H1 (cell line): ENCODE measurements at places on chromosomes 6 and 20. TPM values are rescaled to one million over a fixed set of nuclear protein-coding genes. Genes with fewer than 3 reads are reported as not detected.

Gene OXT
- not detected in 2 replicates for polyA plus RNA-seq

Gene MYLIP
- polyA plus RNA-seq: 20.8 and 21.1 TPM in 2 replicates

Gene HLA-DPA1
- 8.4 and 13.1 TPM in 2 replicates for polyA plus RNA-seq

Gene C20orf204
- 0.39 and 0.96 TPM in 2 replicates for polyA plus RNA-seq

Gene E2F1
- 33.4 and 56.3 TPM in 2 replicates for polyA plus RNA-seq

Gene TMEM217
- polyA plus RNA-seq: 0.27 and 1.1 TPM in 2 replicates

Gene AVP
- polyA plus RNA-seq: 0.18 and 0.42 TPM in 2 replicates

Gene EDN1
- 0.23 and 0.25 TPM in 2 replicates for polyA plus RNA-seq

Gene PRICKLE4
- 0.32 and 0.38 TPM in 2 replicates for polyA plus RNA-seq

Gene DPM1
- 21.6 and 42.3 TPM in 2 replicates for polyA plus RNA-seq

Gene SASH1
- 6.0 and 6.9 TPM in 2 replicates for polyA plus RNA-seq

Gene RIMS4
- 13.3 and 18.9 TPM in 2 replicates for polyA plus RNA-seq

Gene AIF1
- 3.7 and 6.3 TPM in 2 replicates for polyA plus RNA-seq

Gene ACTL10
- 0.20 and 0.26 TPM in 2 replicates for polyA plus RNA-seq

Gene SLPI
- polyA plus RNA-seq: 0.17 TPM in 1 of 2 replicates, not detected in the other

Gene C20orf144
- polyA plus RNA-seq: 0.21 and 0.24 TPM in 2 replicates

Gene CFAP61
- 0.08 and 0.29 TPM in 2 replicates for polyA plus RNA-seq
